ENCODE measurements at places on chromosomes 4 and X.

GRCh38 chr4:128787509-128788311 lies 21.8 kb upstream of the JADE1 start:
- no peak for DNase-seq

- DNase-seq, result no peak
Measured at GRCh38 chr4:105059337-105059736, 87.3 kb upstream of the TET2 start.

GRCh38 chrX:103367502-103367901 lies 8.8 kb upstream of the BEX3 start:
- DNase-seq, result no peak

- no peak for DNase-seq
Measured at GRCh38 chr4:173821876-173822275, 291.8 kb upstream of the HAND2 start.

DNA sequence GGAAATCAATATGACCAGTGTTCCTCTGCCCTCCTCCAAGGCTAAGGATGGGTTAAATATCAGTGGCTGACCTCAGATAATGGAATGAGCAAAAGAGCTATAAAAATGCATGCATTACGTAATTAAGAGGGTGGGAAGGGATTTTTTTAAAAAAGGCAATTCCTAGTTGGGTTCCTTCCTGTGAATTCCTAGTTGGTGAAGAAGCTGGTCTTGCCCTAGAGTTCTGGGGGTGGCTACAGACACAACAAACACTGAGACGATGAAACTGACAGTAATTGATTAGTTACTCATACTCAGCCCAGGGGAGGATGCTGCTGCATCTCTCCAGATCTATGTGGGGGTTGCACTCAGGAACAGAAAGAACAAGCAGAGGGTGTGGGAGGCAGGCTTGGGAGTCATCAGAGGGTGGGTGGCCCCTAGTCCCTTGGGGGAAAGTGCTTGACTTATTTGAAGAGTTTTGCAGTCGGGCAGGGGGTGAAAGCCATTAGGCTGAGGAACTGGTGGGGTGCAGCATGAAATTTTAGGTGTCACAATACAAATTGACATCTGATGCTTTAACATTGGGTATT lies 662.0 kb upstream of the FRG1 start:
- no peak for DNase-seq

- peak; percentile 35 for DNase-seq
Measured at GRCh38 chr4:5992171-5992827, 25.9 kb downstream of the C4orf50 start.

GRCh38 chr4:141126769-141127168 lies 6.5 kb downstream of the RNF150 start:
- no peak for DNase-seq

DNA sequence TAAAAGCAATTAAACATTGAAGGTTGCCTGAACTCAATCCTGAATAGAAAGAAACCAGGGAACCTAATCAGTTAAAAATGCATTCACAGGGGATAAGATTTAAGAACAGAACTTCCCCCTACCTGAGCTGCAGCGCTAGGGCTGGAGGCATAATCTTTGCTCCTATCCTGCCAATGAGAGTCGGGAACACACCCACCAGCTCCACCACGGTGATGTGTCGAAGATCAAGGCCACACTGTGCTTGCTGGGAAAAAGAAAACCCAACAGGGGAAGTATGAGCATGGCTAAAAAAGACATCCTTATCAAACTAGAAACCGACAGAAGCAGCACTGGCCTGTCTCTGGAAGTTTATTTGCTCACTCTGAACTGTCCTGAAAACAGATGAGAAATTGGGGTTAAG lies 66.3 kb downstream of the SRPX start:
- DNase-seq, result no peak

DNA sequence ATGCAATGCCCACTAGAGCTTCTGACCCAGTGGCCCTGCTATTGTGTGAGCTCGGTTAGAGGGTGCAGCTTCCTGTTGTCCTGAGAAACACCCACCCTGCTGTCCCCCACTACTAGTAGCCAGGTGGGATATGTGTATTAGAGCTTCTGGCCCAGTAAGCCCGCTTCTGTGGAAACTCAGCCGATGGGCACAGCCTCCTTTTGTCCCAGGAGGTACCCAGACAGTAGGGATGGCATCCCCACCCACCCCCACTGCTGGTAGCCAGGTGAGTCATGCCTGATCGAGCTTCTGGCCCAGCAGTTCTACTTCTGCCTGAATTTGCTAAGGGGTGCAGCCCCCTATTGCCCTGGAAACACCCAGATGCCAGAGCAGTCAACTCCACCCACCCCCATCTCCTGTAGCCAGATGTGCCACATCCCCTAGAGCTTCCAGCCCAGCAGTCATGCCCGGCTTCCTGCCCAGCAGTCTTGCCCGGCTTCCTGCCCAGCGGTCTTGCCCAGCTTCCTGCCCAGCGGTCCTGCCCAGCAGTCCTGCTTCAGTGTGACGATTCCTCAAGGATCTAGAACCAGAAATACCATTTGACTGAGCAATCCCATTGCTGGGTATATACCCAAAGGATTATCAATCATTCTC lies 162.7 kb upstream of the KLF8 start:
- no peak for DNase-seq

DNA sequence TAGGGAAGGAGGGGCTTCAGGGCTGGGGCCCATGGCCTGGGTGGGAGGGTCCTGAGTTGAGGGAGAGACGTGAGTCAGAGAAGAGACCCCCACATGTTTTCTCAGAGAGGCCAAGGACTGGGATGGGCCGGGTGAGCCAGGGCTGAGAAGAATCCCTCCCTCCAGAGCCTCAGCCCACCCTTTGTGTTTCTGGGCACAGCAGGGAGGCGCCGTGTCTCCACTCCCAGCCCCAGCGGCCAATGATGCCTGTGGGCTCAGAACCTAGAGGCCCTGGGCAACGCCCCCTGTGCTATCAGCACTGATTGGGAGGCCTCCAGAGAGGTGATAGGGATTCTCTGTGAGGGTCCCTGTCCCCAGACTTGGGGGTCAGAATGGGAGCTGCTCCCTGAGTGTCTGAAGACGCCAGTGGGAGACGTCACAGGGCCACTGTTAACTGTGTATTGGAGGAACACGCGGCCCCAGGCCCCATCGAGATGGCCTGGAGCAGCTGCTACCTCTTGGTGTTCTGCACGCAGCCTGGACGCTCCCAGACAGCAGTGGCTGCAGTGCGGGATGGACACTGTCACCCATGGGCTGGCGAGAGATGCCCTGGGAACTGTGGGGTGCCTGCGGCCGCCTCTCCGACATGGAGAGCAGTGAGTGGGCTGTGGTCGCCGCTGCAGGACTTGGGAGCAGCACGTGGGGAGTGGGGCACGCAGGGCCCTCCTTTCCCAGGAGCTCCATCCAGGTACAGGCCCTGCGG lies 8.5 kb downstream of the FGFRL1 start:
- no peak for DNase-seq

DNA sequence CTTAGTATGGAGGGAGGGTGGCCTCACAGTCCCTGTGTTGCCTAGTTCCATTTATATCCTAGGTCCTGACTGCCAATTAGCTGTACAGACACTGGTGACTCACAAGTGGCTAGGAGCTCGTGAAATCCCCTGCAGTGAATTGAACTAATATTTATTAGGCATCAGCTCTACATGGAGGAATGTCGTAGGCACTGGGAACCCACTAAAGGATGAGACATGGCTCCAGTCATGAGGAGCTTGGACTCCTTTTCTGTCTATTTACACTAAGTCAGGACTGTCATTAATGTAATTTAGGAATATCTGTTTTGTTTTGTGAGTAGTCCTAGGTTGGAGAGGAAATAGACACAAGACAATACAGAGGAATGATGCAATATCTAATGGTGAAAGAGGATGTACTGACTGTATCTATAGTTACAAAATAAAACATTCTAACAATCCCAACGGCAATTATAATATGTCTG lies 67.7 kb downstream of the MID1IP1 start:
- DNase-seq, result no peak

GRCh38 chr4:158122501-158122900 lies 50.3 kb downstream of the GASK1B start:
- DNase-seq, result no peak

- no peak for DNase-seq
Measured at GRCh38 chrX:97399400-97399799, 515.7 kb downstream of the RPA4 start.

- DNase-seq, result no peak
Measured at GRCh38 chr4:123158576-123158975, 236.2 kb upstream of the NUDT6 start.

DNA sequence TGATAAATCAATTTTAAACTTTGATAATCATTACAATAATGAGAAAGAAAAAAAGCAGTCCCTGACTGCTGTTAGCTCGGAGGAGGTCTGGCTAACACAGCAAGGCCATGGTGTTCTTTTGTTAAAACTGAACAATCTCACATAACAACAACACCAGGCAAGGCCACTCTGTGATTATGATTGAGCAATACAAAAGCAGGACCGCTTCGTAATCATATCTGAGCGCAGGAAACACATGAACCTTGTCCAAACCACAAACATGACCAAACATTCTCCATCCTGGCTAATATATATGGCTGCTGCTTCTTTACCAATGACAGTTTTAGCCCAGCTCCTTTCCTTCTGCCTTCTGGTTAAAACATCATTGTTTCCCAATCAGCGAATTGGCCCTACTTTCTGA lies 76.8 kb upstream of the DDX53 start:
- DNase-seq, result no peak

GRCh38 chr4:159150821-159151390 lies 48.0 kb downstream of the RAPGEF2 start:
- DNase-seq, result no peak

DNA sequence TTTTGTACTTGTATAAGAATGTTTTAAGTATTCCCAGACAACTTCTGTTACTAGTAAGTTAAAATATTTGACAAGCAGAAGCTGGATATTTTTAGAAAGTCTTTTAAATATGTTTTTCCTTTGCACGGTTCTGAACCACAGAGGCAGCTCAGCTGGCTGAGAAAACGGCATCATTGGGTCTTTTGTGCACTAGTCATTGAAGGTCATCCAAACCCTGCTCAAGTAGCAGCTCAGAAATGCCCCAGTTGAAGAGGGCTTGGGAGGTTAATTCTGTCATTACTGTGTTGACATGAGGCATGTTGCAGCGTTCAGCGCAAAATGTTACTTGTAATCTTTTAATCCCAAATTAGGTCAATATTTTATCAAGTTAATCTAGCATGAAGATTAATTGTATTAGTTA lies 383.7 kb upstream of the FAM241A start:
- no peak for DNase-seq

- DNase-seq, result no peak
Measured at GRCh38 chr4:53899586-53900270, 164.7 kb downstream of the CHIC2 start.

DNA sequence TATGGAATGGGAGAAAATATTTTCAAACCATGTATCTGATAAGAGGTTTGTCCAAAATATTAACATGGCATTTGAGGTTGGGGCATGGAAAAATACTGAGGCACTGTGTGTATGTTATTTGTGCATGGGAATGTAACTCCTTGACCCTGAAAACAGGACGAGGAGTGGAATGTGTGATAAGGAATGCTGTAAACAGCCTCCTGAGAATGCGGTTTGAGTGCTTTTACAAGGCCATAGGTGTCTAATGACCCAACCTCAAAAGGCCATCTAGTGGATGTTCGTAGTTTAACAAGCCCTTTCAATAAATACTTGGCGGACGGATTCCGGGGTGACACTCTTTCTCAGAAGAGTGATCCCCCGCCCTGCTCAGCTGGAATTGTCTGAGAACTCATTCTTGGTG lies 162.9 kb upstream of the USP9X start:
- DNase-seq, result no peak

- DNase-seq, result no peak
Measured at GRCh38 chr4:138092060-138092459, 150.1 kb downstream of the SLC7A11 start.

- DNase-seq, result no peak
Measured at GRCh38 chr4:166197166-166197565, 324.1 kb downstream of the TLL1 start.

DNA sequence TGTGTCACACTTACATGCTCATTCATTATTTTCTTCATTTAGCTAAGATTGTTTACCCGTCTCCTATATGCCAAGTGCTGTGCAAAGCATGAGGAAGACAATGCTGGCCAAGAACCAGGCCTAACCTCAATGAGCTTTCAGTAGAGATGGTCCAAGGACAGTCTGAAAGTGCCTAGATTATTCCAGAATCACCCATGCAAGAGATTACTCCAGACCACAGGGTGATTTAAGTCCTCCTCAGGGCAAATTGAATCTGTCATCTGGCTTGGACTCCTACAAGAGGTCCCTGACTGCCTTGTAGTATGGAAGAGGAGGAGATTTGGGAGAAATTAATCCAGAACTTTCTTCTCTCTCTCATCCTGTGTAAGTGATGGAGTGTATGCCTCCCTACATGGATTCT lies 99.4 kb upstream of the NDP start:
- no peak for DNase-seq

DNA sequence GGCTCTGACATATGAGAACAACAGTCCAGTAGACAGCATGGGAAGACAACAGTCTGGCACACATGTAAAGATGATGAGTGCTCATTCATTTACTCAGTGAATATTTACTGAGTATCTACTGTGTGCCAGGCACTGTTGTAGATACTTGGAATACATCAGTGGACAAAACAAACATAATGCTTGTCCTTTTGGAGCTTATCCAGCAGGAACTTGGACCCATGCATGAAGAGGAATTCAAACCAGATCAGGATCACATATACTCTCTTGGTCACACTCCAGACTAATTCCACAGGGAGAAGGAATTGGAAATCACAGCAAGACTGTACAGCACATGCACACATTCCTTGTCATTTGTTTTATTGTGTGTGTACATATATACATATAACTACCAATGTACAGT lies 217.6 kb upstream of the TTC29 start:
- DNase-seq, result no peak

DNA sequence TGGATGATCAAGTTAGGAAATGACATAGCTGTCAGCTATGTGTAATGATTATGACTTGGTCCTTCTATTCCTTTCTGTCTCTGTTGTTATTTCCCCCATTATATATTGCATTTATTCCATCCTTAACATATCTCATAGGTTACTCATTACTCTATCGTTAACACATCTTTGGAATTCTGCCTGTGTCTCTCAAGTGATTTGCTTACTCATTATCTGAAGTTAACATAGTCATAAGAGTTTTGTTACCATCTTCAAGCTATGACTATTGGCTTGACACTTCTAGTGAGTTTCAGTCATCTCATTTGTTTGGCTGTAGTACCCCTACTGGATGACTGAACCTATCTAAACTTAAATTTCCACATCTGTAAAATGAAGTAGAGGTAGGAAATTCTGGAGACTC lies 286.1 kb upstream of the PPP1R2C start:
- DNase-seq, result no peak

- DNase-seq, result no peak
Measured at GRCh38 chrX:102624105-102624504, 24.8 kb downstream of the ARMCX5 start.

GRCh38 chr4:187118166-187118565 lies 394.5 kb upstream of the FAT1 start:
- DNase-seq, result no peak

DNA sequence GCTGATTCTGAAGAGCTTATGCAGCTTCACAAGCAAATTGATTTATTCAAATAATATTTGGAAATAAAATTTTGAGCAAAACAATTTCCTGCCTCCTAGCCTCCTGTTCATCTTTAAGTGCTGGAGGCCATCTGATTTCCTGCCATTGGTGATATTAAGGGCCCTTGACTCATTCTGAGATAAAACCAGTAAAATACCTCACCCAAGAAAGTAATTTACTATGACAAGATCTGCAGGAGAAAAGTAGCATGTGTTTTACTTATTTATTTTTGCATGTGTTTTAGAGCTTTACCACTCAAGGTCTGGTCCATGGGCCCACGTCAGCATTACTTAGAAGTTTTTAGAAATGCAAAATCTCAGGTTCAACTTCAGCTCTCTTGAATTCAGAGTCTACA lies 67.7 kb downstream of the DCLK2 start:
- no peak for DNase-seq

- DNase-seq, result no peak
Measured at GRCh38 chr4:121272526-121272925, 108.3 kb downstream of the QRFPR start.
